ENCODE measurements at places on chromosomes 4 and X.

- no peak for DNase-seq
Observed at GRCh38 chr4:37567836-37568235, 118.3 kb downstream of the RELL1 start.

- DNase-seq, result no peak
Observed at GRCh38 chr4:155741546-155741945, 17.3 kb upstream of the GUCY1B1 start.

DNA sequence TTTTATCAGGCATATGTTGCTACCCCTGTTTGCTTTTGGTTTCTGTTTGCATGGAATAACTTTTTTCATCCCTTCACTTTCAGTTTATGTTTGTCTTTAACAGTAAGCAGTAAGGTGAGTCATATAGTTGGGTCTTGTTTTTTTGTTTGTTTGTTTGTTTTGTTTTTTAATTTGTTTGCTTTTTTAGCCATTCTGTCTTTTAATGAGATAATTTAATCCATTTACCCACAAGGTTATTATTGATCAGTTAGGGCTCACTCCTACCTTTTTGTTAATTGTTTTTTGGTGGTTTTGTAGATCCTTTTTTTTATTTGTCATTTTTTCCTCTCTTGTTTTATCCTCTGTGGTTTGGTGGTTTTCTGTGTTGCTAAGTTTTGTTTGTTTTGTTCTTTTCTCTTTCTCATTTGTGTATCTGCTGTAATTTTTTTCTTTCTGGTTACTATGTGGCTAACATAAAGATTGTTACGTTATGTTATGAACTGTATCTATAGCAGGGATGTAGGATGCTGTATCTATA lies 379.5 kb upstream of the MAD2L1 start:
- DNase-seq, result no peak

DNA sequence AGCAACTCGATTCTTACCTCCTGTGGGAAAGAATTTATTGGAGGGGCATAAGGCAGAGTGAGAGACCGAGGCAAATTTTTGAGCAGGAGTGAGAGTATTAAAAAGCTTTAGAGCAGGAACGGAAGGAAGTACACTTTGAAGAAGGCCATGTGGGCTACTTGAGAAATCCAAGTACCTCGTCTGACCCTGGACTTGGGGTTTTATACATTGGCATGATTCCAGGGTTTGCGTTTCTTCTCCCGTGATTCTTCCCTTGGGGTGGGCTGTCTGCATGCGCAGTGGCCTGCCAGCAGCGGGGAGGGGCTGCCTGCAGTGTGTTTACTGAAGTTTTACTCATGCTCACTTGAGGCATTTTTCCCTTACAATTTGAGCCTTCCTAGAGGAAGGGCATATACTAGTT lies 3.4 kb downstream of the GALNT7 start:
- no peak for DNase-seq

DNA sequence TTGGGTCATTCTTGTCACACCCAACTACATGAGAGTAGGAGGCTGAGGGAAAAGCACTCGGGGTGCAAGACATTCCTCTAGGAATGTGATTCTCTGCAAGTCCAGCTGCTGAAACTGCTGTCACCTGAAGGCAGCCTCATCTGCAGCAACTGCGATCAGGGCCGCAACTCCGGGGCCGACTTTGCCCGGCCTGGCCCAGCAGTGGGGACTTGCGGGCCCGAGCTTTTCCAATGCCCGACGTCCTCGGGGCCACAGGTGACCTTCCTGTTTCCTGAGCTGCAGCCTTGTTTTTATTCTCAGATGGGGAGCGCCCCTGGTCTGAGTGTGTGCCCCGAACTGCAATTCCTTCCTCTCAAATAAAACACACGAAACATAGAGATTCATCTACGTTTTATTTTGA lies 104.7 kb upstream of the NKX1-1 start:
- no peak for DNase-seq

DNA sequence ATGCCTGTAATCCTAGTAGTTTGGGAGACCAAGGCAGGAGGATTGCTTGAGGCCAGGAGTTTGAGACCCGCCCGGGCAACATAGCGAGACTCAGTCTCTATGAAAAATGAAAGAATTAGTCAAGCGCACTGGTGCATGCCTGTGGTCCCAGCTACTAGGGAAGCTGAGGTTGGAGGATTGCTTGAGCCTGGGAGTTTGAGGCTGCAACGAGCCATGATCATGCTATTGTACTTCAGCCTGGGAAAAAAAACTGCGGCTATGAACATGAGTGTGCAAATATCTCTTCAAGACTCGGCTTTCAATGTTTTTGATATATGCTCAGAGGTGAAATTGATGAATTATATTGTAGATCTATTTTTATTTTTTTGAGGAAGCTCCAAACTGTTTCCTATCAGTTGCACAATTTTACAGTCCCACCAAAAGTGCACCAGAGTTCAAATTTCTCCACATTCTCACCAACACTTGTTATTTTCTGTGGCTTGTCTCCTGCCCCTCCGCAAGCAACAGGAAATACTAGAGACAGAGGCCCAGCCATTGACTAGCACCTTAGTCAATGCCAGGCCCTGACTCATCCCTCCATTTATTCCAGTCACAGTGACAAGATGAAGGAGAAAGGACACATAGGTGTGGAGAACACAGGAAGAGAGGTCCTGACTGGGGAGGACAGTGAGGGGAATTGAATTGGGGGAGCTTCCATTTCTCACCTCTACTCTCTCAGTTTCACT lies 33.1 kb upstream of the ZNF41 start:
- DNase-seq, result no peak

- no peak for DNase-seq
Observed at GRCh38 chrX:110417128-110417527, 58.5 kb downstream of the RTL9 start.

- no peak for DNase-seq
Observed at GRCh38 chrX:9368262-9368661, 96.6 kb upstream of the TBL1X start.

- DNase-seq, result no peak
Observed at GRCh38 chr4:146763560-146763959, 124.9 kb downstream of the POU4F2 start.

GRCh38 chrX:154738011-154738738 lies 12.7 kb downstream of the GAB3 start:
- peak; percentile 34 for DNase-seq

DNA sequence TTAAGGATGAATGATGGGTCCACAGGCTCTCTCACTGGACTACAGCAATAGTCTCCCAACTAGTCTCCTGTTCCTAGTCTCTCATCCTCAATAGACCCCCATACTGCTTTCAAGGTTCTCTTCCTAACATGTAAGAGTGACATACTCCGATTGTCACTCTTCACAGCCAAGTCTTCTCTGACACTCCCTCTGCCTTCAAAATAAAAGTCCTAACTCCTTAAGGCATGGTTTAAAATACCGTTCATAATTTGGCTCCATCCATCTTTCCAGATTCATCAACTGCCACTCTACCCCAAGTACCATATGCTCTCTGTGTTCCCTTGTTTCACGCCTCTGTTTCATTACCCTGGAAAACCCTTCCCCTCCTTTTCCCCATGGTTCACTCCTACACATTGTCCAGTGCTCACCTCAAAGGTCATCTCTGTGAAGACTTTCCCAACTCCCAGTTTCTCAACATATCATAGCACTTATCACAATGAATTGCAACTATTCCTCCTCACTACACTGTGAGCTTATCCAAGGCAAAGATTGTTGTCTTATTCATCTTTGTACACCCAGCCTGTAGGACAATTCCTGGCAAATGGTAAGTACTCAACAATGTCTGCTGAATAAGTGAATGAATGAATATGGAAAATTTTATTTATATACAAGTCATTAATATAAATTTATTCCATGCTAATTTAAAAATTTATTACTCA lies 26.0 kb downstream of the SMARCA1 start:
- no peak for DNase-seq

GRCh38 chr4:33696041-33696440 lies 2548.3 kb downstream of the ARAP2 start:
- no peak for DNase-seq

GRCh38 chr4:129140521-129140920 lies 44.6 kb downstream of the C4orf33 start:
- no peak for DNase-seq

- no peak for DNase-seq
Observed at GRCh38 chrX:56281789-56282188, 49.6 kb downstream of the KLF8 start.

GRCh38 chr4:53192496-53192895 lies 173.4 kb downstream of the SCFD2 start:
- no peak for DNase-seq

DNA sequence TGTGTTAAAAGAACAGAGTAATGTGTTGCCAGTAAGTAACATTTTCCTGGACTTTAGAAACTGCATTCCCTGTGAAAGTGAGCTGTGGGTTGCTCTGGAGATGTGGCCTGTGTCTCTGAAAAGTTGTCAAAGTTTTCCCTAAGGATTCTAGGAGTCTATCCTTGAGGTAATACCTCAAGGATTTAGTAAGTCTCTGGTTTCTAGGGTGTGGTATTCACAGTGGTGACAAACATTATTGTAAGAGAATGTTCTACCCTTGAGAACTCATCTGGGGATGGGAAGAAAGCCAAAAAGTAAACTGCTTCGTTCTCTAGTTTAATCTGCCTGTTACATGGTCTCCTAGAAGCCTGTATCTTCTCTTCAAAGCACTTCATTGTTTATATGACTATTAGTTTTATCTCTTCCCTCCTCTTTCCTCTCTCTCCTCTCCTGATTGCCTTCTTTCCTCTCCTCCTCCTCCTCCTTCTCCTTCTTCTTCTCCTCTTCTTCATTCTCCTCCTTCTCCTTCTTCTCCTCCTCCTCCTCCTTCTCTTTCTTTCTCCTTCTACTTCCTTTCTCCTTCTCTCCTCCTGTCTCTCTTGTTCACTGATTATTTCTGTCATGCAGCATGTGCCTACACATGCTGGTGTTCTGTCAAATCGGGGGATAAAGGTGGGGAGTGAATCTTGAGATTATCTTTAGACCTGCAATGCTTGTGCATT lies 321.3 kb downstream of the PTTG2 start:
- no peak for DNase-seq

DNA sequence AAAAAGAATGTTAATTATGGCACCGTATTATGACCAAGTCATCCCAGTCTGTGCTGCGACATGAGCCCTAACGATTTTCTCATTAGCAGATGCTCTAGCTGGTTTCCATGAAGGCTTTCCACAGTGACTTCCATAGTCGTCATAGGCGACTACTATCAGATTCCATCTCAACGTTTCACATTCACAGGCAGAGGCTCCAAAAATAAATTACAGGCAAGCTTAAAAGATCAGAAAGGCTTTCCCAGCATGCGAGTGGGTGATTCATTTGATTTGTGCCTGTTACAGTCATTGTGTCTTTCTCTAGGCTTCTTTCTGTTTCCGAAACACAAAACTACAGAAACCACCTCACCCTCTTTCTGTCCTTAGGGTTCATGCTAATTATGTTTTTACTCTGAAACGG lies 43.2 kb downstream of the PALLD start:
- no peak for DNase-seq

DNA sequence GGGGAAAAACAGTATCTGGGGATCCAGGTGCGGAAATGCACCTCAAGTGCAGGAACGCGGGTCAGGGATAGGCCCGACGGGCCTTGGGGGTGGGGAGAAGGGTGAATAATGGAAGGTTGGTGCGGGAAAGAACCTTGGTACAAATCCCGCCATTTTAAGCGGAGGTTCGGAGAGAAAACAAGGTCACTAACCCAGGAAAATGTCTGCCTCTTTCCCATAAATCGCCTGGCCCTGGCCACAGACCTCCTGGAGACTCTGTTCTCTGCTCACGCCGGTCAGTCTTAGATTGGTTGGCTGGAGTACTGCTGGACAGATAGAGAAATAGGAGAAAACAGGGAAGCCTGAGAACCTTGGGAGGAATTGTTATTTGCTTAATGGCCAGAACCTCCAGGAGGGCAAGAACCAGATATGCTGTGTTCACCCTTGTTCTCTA lies 897 bp upstream of the FBXL5 start:
- DNase-seq, result no peak

- DNase-seq, result no peak
Observed at GRCh38 chr4:14871676-14872430, 130.4 kb upstream of the CPEB2 start.

GRCh38 chr4:7847206-7847605 lies 92.5 kb downstream of the AFAP1 start:
- no peak for DNase-seq

DNA sequence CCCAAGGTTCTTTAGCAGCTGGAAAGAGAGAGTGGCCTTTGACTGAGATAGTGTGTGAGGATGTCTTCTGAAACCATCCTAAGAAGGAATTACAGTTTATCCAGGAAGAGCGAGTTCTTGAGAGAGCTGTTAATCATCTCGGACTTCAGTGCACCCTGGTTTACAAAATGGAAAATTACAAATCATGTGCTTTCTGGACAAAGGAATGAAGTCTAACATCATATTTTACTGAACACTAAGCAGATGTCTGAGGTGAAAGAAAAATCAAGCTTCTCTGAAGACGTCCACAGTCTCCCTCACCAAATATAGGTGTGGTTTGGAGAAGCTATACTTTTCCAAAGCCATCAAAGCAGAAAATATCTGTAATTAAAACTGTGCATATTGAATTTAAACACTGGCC lies 30.8 kb upstream of the CYP2U1 start:
- no peak for DNase-seq

DNA sequence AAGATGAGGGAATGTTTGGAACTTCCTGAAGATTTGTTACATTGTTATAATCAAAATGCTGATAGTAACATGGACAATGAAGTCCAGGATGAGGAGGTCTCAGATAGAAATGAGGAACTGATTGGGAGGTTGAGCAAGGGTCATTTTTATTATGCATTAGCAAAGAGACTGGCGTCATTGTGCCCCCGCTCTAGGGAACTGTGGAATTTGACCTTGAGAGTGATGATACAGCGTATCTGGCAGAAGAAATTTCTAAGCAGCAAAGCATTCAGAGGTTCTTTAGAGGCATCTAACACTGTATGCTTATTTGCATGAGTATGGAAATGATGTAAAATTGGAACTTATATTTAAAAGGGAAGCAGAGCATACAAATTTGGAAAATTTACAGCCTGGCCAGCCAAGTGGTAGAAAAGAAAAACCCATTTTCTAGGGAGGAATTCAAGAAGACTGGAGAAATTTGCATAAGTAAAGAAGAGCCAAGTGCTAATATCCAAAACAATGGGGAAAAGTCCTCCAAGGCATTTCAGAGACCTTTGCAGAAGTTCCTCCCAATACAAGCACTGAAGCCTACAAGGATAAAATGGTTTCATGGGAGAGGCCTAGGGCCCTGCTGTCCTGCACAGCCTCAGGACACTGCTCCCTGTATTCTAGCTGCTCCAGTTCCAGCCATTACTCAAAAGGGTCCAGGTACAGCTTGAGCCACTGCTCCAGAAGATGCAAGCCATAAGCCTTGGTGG lies 483.0 kb upstream of the NDST4 start:
- no peak for DNase-seq

GRCh38 chr4:13261486-13262257 lies 222.5 kb downstream of the RAB28 start:
- no peak for DNase-seq

DNA sequence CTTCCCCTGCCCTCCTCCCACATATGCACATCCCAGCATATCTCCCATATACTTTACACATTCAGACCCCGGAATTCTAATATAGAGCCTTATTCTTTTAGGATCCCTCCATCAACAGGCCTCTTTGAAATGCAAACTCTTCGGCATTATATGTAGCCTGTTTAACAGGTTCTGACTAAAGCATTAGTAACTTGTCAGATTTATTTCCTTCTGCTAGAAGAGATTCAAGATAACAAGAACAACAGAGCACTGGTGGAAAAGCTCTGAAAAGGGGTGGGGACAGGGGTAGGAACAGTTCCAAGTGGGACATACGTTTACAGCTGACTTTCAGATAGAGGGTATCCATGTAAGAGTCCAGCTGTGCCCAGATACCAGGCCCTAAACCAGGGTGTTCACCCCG lies 31.7 kb upstream of the PRPS1 start:
- no peak for DNase-seq

Data from NK-92 treated with Interleukin-12 subunit alpha and Interleukin-12 subunit beta, amount 100 ng/mL, for 24 hours (cell line).